Substantia nigra (tissue), 51 donors: ENCODE measurements at places on chromosomes 16 and 17.

DNA sequence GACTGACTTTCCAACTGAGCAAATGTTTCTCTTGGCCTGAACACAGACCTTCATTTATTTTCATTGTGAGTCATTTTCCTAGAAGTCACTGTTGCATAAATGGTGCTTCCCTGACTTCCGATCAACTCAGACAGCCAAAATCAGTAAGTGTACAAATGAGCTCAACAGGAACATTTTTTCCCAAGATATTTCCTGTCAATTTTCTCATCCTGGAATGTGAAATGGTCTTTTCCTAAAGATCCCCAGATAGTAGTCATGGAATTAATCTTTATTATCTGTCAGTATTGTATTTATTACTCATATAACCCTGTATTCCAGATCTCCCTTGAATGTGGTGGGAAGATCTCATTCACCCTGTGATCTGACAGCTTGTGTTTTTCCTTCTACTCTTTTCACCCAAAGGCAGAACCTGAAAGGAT lies 360.3 kb upstream of the KIF2B start:
- DNase-seq = no peak

- DNase-seq = no peak
Observed at GRCh38 chr17:61478790-61479492, 26.7 kb downstream of the TBX4 start.

- no peak for DNase-seq
Observed at GRCh38 chr16:83040174-83040573, 413.4 kb downstream of the CDH13 start.

GRCh38 chr17:46730026-46730425 lies 88.5 kb downstream of the WNT3 start:
- no peak for DNase-seq

- DNase-seq = no peak
Observed at GRCh38 chr17:83036193-83036592, 43.2 kb upstream of the METRNL start.

DNA sequence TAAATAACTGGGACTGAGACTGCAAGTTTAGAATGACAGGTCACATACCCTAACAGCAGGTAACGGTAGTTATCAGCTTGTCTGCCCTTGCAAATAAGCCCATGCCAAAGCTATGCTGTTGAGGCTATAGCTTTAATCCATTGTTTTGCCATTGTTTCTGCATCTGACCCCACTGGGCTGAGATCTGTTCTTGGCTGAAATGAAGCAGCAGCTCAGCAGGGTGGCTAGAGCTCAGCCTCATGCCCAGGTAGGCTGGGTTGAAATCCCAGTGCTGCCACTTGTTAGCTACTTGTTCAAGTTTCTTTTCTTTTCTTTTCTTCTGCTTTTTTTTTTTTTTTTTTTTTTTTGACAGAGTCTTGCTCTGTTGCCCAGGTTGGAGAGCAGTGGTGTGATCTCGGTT lies 40.1 kb downstream of the NKD1 start:
- DNase-seq = no peak

GRCh38 chr16:73599351-73599750 lies 551.4 kb upstream of the ZFHX3 start:
- DNase-seq = no peak

DNA sequence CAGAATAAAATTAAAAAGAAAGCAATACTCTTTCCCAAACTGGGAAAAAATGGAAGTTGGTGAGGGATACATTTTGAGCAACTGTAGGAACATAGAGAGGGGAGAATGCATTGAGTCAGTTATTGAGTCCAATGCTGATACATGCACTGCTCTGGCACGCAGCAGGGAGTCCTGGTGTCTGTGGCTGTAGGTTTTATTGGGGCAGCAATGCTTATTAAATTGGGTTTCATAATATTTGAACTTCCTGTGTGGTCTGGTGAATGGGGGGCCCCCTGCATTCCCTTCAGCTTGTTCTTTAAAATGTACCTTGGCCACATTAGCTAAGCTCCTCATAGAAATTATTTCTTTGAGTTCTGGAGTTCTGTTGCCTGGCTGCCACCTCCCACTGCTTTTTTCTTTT lies 125.2 kb upstream of the ELAC2 start:
- no peak for DNase-seq

GRCh38 chr17:76867578-76868175 lies 527 bp upstream of the MGAT5B start:
- no peak for DNase-seq

DNA sequence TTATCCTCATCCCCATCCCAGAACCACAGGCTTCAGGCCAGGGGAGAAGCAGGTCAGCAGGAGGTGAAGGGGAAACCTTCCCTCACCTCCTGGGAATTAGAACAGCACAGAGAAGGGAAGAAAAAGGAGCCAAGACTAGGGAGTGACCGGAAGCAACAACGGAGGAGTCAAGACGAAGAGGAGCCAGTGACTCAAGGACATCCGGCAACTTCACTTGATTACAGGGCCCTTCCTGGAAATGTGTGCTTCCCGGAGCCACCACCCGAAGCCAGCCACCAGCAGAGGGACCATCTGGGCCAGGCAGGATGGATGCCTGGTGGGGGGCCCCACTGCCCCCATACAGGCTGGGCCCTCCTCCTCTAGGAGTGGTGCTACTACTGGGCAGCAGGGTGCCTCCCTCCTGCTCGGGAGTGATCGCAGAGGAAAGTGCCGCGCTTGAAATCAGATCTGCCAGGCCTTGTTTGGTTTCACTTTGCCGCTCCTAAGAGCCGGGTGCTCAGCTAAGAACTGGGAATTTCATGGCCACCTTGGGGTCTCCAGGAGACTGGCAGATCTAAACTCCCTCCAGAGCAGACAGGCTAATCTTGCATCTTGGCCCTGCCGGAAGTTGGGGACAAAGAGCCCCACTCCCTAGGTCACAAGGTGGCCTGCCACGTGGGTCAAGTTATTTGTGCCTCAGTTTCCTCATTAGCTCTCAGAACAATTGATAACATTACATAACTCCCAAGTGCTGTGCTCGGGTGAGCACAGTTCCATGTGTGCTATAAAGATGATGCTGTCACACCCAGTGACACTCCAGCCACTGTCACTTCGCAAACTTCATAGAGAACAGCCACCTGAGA lies 6.6 kb downstream of the CDC42EP4 start:
- no peak for DNase-seq

- no peak for DNase-seq
Observed at GRCh38 chr17:56926704-56927103, 12.9 kb upstream of the TRIM25 start.

DNA sequence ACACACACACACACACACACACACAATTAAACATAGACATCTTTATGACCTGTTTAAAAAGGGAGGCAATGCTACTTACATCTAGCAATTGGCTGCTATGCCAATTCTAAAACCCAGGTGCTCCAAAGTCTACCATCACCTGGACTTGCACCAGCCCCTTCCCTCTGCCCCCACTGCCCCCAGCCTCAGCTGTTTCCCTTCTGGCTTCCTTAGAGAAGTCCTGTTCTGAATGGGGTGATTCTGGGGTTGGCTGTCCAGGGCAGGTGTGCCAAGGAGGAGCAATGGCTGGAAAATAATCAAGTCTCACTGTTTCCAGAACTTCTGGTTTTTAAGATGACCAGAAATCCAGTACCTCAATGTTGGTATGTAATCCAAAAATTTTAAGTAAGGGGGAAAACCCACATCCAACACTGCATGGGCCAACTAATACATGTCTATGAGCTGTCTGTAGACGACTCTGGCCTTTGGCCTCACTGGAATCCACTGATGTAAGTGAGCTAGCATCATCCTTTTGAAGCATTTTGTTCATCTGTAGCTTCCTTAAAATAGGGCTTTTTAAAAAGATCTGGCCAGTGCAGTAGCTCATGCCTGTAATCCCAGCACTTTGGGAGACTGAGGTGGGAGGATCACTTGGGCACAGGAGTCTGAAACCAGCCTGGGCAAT lies 2.1 kb downstream of the IFT20 start:
- no peak for DNase-seq

GRCh38 chr16:67022531-67023214 lies 6.3 kb upstream of the CBFB start:
- no peak for DNase-seq

DNA sequence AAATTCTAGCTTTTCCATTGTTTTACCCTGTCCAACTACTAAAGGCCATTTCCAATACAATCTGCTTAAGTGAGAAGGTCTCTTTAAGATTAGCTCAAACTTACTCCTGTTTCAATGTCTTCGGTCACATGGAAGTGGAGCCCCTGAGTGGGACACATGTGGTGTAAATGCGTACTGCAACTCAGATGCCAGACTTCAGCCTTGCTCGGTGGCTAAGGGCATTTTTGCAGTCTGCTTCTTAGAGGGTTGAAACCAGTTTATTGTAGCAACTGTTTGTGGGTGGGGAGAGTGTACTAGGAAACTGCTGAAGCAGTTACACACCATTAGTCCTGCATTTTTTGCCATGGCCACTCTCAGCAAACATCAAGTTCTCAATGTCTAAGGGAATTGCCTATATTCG lies 140.6 kb downstream of the PARN start:
- DNase-seq = no peak

DNA sequence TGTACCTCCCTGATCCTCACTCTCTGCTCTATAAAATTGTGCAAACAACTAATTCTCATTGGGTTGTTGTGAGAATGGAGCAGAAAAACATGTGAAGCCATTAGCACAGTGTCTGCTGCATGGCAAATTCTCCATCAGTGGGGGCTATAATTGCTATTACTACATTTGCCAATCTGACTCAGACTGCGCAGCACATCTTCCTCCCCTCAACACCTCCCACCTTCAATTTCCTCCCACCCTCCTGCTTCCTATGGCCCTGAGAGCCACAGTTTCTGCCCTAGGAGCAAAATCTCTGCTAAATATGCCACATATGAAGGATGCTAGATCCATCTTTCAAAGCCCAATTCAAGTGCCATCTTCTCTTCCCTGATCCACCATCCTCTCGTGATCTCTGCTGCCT lies 37.0 kb downstream of the ABCC12 start:
- DNase-seq = no peak

DNA sequence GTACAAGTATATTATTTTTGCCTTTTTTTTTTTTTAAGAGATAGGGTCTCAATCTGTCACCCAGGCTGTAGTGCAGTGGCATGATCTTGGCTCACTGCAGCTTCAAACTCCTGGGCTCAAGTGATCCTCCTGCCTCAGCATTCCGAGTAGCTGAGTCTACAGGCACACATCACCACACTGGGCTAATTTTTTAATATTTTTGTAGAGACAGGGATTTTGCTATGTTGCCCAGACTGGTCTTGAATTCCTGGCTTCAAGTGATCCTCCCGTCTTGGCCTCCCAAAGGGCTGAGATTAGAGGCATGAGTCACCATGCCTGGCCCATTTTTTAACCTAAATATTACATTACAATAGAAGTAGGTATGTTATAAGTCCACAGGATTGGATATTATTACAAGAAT lies 3.2 kb downstream of the TERB1 start:
- no peak for DNase-seq

- DNase-seq = no peak
Observed at GRCh38 chr17:13306310-13306962, 288.6 kb upstream of the ELAC2 start.

DNA sequence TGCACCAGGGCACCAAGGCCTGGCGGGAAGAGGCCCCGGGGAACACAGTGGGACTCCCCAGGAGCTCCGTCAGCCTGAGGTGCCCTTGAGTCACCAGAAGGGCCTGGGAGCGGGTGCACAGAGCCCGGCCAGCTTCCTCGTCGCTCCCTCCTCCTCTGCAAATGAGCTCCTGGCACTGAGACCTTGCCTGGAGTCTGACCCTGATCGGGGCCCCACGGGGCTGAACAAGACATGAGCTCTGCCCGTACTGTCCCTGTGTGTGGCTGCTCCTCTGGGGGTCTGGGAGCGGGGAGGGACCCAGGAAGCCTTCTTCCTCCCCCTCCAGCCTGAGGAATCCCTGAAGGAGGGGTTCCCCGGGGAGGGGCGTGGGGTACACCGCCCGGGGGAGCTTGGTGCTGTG lies 36.4 kb upstream of the SSTR5 start:
- DNase-seq = no peak

- DNase-seq = no peak
Observed at GRCh38 chr16:1002399-1003166, 21.0 kb downstream of the SOX8 start.

- no peak for DNase-seq
Observed at GRCh38 chr17:60134396-60135150, 15.2 kb upstream of the CA4 start.

DNA sequence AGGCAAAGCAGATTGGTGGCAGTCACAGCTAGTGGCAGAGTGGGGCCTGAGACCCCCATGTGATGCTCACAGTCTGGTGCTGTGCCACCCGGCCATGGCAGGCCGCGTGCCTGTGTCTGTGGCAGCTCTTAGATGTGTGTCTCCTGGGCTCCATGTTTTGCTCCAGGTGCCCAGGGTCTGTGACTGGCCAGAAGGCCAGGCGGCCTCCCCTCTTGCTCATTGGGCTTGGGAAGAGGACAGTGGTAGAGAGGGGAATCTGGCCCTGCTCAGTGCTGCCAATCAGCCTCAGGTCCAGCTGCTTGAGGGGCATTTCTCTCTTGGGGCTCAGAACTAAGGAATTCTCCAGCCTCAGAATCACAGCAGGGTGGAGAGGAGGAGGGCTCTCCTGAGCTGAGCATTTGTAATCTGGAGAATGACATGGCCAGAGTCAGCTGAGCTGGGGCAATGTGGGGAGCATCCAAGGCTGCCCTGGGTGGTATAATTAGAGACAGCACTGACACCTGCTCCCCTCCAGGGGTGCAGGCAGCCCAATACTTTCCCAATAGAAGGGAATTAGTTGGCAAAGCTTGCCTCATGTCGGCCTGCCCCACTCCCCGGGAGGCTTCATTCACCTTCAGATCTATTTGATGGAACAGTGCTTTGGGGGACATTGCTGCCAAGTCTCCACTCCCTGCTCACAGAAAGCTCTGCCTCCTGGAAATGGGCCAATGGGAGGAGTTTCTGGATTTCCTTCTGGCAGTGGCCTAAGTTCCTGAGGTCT lies 2.7 kb upstream of the LASP1NB start:
- no peak for DNase-seq

DNA sequence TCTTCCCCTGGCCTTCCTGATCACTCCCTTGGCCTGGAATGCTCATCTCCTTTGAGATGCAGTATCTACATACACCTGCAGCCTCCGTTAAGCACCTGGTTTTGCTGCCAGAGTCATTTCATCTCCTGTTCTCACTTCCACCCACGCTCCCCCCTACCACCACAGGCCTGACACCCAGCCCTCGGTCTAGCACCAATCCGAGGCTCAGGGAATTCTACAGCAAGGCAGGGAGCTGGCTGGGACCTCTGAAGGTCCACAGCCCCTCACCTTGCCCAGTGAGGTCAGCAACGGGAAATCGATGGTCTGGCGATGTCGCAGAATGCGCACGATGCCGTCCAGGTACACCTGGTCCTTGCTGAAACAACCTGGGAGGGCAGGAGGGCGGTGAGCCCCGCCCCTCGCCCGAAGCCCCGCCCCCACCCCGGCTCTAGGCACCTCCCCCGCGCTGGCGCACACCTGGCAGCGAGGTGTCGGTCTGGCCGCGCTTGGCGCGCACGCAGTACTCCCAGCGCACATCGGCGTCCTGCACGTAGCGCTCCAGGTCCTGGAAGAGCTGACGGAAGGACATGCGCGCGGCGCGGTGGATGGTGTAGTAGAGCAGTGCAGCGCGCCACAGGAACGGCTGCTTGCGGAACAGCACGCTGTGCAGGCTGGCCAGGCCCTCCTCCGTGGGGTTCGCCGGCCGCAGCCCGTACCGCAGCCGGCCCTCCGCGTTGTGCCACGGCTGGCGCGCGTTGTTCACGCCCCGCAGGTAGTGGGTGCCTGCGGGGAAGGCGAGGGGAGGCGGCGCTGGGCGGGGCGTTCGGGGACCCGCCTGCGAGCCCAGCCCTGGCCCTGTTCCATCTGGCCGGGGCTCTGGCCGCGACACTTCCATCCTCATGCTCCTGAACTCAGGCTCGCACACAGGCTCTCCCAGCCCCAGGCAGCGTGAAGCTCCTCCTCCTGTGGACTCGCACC lies 5.7 kb downstream of the MATCAP1 start:
- no peak for DNase-seq

- DNase-seq = no peak
Observed at GRCh38 chr16:68235108-68235886, 630 bp downstream of the ESRP2 start.
